ENCODE measurements at places on chromosomes 6 and 20. TPM values are rescaled to one million over a fixed set of nuclear protein-coding genes. Genes with fewer than 3 reads are reported as not detected.

The CDC25B gene
- 39.7 TPM for total RNA-seq

The CST7 gene
- total RNA-seq = not detected

The OXT gene
- total RNA-seq = not detected

The RBPJL gene
- total RNA-seq = not detected

The NKX2-4 gene
- 3.8 TPM for total RNA-seq

DNA sequence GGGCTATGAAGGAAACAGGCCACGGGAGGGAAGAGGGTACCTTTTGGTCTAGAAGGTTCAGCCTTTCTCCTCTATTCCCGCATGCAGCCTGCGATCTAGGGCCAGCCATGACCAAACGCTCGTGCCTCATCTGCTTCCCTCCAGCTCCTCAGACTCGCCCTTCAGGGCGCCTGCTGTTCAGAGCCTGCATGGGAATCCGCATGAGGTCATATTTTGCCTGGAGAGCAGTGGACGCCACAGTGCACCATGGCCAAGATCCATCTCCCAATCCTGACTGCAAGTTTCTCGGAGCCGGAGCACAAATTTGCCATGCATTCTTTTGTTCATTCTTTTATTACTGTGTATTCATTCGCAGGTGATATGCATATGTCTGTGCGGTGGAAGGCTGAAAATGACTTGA lies 608.1 kb downstream of the QKI start:
- DNase-seq = no peak

GRCh38 chr6:148864941-148865340 lies 118.1 kb downstream of the UST start:
- DNase-seq = no peak

DNA sequence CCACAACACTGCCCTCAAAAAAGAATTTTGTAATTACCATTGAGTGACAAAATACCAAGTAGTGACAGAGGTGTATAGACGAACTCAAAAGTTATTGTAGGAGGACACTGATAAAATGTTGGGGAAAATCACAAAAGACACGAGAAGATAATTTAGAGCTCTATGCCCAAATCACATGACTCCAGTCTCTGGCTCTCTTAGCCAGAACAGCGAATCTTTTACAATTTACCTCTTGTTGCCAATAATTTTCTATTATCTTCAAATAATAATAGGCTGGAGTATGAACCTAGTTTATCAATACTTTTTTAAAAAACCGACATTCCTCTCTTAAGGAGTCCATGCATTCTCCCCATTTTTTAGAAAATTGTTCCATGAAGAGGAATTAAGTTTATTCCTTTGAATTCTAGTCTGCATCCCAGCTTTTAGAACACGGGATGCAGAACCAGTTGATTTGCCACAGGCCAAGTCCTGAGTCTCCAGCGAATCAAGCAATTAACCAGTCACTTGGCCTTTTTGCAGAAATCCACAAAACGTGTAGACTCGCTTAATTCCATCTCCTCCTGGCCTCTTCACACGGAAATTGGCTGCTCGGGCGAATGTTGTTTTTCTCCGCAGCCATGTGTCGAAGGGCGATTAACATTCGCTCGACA lies 507 bp upstream of the RIPPLY2 start:
- DNase-seq = no peak

- DNase-seq = no peak
Measured at GRCh38 chr6:21648475-21649050, 55.0 kb downstream of the SOX4 start.

GRCh38 chr6:105359419-105360370 lies 43.2 kb downstream of the PREP start:
- DNase-seq = peak; percentile 68

DNA sequence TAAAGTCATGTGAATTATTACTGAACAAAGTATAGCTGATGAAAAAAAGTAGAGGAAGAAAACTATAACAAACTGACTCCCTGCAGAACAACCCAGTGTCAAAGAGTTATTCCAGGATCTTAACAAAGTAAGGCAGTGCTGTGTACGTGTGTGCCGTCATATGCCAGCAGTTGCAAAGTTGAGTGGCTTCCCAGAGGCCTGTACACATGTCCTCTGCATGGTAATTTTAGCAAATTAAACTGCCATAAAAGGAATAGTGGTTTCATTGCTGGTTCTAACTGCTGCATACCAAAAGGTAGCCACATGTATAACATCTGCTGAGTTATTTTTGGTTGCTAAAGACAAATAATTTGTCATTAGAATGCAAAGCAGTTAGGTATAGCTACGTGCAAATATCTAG lies 44.8 kb downstream of the RIPOR2 start:
- DNase-seq = no peak

DNA sequence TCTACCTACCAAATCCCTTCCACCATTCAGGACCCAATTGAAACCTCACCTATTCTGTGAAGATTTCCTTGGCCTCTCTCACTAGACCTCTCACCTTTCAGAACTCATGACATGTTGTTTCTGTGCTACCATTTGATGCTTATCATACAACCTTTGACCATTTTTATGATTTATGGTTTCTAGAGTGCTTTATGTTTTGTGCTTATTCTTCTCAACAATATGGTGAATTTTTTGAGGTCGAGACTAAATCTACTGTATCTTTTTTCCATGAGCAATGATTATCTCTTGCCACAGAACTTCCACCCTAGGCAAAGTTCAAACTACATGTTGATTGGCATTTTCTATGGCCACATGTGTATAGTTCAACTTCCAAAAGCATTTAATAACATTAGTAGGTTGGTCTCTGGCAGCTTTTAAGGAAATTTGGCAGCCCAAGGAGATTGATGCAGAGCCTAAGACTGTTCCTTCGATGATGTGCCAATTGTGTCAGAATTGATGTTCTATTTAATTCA lies 84.9 kb downstream of the OLIG3 start:
- no peak for DNase-seq

DNA sequence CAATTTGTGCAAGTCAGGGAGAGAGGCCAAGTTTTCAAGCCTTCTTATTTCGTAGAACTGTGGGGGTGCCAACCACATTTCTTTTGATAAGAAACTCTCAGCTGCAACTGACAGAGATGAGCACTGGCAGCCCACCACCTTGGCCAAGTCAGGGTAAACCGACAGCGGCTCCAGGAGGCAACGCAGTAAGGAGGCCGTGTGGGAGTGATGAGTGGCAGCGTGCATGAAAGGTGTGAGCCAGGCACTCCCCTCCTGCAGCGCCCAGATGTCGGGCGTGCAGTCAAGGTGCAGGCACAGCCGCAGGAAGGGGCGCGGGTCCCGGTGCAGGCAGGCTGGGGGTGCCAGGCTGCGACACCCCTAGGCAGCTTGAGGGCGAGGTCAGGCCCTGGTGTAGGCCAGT lies 49.2 kb upstream of the HDAC2 start:
- DNase-seq = no peak

DNA sequence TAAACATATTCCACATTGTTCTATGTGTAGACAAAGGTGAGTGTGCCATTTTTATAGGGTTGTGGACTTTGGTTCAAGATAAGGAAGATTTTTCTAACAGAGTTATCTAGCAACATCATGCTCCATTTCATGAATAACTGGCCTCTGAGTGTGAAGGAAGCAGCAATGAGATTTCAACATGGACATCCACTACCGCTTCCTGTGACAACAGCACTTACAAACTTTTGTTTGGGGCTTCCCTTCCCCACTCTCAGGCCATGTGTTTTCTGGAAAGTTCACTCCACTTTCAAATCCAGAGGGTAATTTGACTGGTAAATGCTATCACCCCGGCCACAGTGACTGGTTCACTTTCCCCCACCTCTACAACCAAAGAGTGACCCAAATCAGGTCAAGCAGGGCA lies 38.1 kb upstream of the PROKR2 start:
- DNase-seq = no peak

DNA sequence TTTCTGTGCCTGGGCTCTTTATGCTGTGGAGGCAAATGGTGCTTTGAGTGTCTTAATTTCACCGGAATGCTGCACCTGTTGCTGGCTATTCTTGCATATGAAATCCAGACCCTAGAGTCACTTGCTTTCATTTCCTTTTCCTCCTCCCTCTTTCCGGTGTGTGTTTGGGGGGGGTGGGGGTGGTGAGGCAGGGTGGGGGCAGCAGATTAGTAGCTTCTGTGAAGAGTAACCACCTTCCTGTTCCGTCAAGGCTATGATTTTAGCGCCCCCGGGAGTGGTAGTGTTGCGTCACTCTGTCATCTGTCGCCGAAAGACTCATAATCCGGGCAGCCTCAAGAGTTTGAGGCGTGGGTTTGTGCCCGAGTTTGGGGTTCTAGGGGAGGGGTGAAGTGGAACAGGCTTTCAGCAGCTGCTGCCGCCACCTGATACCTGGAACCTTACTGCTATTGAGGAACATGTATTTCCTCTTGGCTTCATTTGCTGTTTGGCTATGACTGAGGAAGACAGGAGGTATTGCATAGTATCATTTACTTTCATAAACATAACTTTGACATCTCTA lies 49.1 kb downstream of the UTRN start:
- DNase-seq = no peak

DNA sequence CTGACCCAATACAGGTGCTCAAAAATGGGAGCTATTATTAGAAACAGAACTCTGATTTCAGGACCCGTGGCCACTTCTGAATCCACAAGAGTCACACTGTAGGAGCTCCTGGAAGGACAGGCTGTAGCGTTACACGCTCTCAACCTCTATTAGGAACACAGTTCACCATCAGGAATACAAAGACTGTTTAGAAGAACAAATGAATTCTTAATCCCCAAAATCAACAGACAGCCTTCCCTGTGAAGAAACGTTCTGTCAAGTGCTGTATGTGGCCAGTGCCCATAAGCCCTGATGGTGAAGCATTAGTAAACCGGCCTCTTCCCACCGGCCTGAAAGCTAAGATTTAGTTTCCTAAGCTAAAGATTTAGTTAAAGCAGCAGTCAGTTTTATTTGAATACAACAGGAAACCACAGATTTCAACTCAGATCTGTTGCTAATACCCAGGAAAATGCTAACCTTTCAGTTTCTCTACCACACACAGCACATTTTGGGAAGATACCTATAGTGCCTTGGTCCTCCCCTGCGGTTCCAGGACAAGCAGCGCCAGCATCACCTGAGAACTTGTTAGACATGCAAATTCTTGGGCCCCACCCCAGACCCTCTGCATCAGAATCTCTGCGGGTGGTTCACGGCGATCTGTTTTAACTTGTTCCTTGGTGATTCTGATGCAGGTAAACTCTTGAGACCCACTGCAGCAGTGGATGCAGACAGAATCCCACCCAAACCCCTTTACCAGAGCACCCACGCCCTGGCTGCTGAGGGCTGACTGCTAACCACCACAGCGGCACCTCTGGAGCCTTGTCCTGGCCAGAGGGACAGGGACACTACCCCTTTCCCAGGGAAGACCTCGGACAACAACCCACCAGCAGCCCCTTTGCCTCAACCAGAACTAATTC lies 33.4 kb downstream of the MTRES1 start:
- no peak for DNase-seq

DNA sequence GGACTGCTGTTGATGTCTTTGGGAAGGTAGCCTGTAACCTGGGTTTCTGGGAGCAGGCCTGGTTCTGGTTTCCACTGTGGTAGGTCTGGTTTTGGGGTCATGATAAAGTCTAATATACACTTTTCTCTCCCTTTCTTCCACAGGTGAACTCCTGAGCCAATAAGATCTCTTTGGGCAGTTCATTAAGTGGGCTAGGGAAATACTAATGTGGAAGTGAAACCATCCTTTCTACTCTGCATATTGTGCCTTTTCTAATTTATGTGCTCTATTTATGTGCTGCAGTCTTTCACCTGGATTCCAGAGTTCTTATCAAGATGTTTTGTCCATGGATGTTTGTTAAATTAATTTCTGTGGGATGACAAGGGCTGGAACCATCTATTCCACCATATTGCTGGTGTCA lies 165.7 kb upstream of the PTPRK start:
- DNase-seq = no peak

DNA sequence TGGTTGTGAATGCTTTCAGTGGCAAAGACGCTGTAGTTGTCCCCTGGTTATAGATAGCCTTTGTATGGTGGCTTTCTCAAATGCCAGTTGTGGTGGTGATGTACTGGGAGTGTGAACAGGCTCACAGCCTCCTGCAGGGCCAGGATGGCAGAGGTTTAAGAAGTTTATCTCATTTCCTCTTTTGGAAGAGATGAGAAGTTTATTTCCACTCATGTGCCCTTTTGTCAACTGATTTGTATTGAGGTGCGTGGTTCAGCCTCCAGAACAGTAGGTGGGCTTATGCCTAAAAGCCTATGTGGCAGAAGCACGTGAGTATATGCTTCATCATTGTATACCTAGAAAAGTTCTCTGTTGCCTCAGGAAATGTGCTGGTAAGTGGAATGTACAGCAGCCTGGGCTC lies 13.7 kb upstream of the ZFP57 start:
- no peak for DNase-seq

DNA sequence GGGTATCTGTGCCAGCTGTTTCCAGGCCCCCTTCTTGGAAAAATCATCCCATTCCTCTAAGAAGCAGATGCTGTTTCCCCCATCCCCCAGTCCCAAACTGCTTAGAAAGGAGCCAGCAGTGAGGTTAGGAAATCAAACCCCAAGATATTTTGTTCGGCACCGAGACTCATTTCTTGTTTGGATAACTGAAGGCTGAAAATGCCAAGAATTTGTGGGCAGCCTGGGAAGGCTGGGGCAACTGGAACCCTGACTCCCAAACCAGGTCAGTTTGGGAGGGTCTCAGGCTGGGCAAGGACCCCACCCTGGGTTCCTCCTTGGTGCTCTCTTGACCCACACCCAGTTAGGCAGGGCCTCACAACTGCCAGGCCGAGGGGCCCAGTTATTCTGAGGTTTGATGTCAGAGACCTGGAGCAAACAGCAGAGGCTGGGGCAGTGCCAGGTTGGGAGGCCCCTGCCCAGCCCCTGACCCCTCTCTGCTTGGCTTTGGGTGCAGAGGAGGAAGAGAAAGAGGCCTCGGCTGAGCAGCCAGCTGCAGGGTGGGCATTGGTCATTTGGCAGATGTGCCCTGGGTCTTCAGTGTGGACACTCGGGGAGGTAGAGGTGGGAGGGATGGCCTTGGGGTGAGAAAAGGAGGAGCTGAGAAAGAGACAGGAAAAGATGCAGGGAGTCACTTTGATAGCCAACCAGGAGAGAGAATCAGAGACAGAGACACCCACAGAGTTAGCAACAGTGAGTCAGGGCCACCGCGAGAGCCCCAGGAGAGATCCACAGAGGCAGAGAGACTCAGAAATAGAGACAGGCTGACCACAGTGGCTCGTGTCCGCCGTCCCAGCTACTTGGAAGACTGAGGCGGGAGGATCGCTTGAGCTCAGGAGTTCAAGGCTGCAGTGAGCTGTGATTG lies 5.0 kb downstream of the ANGPT4 start:
- peak; percentile 57 for DNase-seq

- no peak for DNase-seq
Measured at GRCh38 chr20:33843854-33844253, 32.7 kb downstream of the CHMP4B start.
